Central memory CD4-positive, alpha-beta T cell (primary cell): ENCODE measurements at places on chromosomes 16 and 17.

DNA sequence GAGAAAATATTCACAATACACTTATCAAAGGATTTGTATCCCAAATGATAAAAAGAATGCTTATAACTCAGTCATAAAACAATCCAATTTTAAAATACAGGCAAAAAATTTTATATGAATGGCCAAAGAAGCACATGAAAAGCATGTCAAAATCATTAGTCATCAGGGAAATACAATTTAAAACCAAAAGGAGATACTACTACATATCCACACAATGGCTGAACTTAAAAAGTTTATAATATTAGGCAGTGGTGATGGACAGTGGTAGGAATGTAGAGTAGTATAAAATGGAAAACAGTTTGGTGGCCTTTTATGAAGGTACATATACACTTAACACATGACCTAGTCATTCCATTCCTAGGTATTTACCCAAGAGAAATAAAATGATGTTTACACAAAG is 12.2 kb downstream of the CMC2 start:
- no peak for DNase-seq

GRCh38 chr16:62869837-62870236 is 833.6 kb upstream of the CDH8 start:
- DNase-seq: no peak

DNA sequence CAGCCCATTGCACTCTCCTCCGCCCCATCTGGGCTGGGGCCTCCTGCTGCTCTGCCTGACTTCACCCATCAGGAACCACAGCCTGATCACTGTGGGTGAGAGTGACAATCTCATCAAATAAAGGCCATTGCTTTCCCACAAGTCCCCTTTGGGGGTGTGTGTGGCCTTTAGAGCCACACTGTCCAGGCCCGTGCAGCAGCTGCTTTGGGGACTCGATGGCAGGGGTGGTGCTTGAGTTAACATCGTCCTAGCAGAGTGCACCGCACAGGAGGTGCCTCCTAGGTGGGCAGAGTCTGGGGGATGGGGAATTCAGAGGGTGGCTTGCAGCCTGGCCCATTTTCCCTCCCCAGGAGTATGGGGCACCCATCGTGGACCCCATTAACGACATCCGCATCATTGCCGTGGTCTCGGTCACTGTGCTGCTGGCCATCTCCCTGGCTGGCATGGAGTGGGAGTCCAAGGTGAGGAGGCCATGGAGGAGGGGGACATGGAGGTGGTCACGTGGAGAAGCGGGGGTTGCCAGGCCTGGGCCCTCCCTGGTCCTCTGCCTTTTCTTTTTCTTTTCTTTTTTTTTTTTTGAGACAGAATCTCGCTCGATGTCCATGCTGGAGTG is 5.4 kb downstream of the SLC12A3 start:
- DNase-seq: no peak

DNA sequence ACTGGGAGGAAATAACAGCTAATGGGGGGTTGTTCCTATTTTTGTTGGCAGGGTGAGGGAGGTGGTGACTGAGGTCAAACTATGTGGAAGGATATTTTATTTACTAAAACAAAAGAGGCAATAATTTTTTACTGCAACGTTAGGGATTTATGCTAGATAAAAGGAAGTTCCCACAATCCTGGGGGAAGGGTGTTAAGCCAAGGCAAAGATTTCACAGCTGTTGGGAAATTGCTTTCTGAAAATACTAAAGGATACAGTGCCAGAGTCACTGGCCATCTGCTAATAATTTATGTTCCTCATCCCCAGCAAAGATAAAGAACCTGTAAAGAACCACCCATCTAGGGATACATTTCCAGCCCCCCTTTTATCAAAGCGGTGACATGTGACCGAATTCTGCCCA is 756.0 kb upstream of the RBFOX1 start:
- no peak for DNase-seq

GRCh38 chr16:52621651-52622050 is 74.7 kb upstream of the TOX3 start:
- DNase-seq: no peak

DNA sequence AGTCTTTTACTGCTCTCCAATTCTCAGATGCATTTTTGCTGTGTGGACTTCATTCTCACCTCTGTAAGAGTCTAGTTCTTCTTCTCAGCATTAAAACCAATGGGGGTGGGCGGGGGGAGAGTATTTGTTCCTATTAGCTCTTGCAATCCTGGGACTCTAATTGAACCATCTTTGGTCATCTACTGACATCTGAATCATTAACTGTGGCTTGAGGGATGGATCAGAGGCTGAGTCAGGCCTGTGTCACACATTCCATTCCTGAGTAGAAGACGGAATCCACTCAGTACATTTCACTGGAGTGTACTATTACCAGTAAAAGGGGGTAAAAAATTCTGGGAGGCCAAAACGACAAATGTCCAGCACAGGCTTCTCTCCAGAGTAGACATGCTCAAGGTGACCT is 12.8 kb upstream of the ZNF23 start:
- DNase-seq: no peak

- no peak for DNase-seq
These were observed 3.9 kb upstream of the SOX9 start for GRCh38 chr17:72116661-72117521.

DNA sequence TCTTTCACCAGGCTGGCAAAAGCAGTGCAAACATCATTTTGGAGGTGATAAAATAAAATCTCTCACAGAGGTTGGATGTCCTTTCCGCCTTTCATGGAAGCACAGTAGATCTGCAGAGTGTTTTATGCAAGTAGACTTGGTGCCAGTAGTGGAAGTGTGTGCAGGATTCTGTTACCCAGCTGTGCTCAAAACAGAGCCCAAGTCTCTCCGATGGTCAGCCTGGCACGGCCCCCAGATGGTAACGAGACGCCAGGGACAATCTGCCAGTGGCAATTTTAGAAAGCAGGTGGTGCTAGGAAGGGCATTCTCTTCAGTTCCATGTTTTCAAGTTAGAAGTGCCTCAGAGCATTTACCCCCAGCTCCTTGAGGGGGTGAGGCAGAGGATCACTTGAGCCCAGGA is 1.5 kb upstream of the MTHFSD start:
- no peak for DNase-seq

GRCh38 chr17:58383892-58384462 is 32.0 kb upstream of the SUPT4H1 start:
- no peak for DNase-seq

- no peak for DNase-seq
These were observed 78.8 kb upstream of the ANKFN1 start for GRCh38 chr17:56074361-56074890.

DNA sequence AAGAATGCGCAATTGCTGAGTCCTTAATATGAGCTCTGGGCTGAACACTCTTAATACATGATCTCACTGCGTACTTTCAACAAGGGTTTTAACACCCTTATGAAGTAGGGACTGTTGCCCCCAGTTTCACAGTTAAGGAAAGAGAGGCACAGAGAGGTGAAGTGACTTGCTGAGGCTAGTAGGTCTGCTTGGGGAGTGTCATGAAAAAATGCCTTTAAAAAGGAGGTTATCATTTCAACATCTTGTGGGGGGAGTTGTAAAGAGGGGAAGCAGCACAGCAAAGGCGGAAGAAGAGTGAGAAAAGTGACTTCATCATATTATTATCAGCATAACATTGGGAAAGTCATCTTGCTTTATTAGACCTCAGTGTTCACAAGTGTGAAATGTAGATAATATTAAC is 2.1 kb downstream of the CCL4L2 start:
- DNase-seq: no peak

DNA sequence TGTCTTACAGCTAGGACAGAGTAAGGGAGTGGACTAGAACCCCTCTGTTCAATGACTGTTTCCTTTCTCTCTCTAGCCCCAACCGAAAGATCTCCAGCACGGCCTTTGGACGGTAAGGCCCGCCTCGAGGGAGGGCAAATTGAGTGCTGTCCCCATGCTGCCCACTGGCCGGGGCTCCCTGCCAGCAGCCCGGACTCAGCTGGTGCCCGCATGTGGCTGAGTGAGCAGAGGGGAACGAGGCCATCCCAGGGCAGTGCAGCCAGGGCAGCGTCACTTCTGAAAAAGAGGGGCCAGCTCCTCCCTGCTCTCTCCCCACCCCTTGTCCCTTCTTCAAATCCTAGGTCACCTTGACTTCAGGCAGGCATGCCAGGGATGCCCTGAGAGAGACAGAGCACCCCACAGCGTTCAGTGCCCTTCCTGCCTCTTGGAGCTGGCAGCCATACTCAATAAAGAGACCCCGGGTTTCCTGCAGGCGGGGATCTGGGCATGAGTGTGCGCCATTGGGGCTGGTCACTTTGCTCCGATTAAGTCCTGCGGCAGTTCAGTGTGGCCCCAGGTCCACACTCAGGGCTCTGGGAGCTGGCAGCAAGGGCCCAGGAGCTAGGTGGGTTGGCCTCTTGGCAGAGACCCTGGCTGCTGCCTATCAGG is 130.9 kb downstream of the RAB11FIP4 start:
- DNase-seq: no peak

DNA sequence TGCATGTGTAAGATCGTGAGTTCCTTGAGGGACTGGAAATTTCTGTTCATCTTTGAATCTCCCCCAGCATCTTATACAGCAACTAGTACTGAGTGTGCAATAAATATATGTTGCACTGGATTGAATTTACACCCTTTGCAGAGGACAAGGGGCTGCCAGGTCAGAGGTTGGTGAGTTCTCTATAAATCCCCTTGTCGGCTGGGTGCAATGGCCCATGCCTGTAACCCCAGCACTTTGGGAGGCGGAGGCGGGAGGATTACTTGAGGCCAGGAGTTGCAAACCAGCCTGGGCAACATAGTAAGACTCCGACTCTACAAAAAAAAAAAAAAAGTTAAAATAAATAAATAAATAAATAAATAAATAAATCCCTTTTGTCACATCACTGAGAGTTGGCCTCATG is 9.4 kb upstream of the SP6 start:
- no peak for DNase-seq

- no peak for DNase-seq
These were observed 9.6 kb upstream of the MTSS2 start for GRCh38 chr16:70695331-70696070.

GRCh38 chr17:74373838-74374606 is 6.7 kb downstream of the GPR142 start:
- no peak for DNase-seq

- DNase-seq: no peak
These were observed 756 bp upstream of the MVP start for GRCh38 chr16:29819506-29819905.

- no peak for DNase-seq
These were observed 160.8 kb downstream of the SKAP1 start for GRCh38 chr17:48269209-48269608.

DNA sequence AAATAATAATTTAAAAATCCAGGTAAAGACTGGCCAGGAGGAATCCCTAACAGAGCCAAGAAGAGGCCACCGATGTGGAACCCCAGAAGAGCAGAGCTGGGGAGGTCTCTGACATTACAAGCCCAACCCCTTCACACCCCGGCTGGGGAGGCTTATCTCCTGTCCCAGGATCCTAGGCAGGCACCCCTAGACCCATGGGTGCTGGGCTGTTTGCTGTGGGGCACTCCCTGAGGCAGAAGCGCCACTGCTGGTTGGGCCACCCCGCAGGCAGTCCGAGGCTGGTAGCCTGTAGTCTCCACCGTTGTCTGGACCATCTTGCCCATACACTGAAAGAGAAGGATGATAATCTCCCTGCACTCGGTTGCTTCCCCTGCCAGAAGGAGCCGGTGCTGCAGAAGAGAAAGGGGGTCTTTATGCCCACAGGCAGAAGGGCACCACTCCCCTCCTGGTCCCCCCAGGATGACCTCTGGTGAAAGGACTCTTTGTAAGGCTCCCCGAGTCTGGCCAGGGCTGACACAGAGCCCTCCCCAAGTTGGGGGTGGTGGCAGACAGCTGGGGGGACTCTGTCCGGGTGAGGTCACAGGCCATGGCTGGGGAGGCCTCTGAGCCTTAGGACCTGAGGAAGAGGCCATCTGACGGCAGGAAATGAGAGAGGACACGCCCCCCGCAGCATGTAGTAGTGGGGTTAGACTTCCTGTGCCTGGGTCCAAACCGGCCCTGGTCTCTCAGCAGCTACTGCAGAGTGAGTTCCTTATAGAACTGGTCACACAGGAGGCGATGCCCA is 34.2 kb downstream of the CFAP20 start:
- DNase-seq: no peak

DNA sequence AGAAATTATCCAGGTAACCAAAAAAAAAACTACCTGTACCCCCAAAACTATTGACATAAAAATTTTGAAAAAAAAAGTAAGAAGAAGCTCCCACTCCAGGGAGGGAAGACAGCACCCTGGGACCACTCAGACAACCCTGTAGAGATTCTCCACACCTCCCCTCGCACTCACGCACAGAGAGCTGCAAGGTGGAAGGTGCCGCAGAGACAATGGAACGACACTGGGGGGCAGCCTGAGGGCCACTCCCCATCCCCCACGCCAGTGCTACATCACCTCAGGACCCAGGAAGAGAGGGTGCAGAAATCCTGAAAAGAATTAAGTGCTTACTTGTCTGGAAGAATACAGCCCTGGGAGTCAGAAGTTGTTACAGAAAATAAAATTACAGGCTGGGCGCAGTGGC is 5.2 kb upstream of the CD79B start:
- DNase-seq: no peak

- no peak for DNase-seq
These were observed 25.4 kb downstream of the TMEM114 start for GRCh38 chr16:8564934-8565345.

GRCh38 chr17:30337393-30337999 is 3.6 kb upstream of the TMIGD1 start:
- DNase-seq: no peak

DNA sequence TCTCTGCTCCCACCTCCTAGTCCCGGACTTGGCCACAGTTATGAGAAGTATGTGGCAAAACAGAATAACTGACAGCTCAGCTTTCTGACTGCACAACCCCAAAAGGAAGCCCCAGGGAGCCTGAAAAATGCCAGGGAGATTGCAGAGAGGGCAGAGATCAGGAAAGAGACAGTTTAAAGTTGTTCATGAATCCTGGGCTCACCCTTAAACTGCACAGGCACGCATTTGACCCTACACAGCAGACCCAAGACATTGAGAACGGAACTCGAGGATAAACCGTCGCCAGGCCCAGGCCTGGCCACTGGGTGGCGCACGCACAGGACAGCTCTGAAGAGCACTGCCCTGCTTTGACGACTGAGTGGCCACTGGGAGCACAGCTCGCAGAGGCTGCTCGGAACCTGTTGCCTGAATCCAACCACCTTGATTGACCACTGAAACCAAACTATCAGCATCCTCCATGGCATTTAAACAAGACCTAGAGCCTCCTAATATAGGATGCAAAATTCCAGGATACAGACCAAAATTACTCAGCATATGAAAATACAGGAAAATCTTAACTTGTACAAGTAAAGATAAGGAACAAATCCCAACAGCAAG is 114.0 kb downstream of the C16orf95 start:
- DNase-seq: no peak

- DNase-seq: no peak
These were observed 17.4 kb upstream of the RASD1 start for GRCh38 chr17:17513626-17514025.

DNA sequence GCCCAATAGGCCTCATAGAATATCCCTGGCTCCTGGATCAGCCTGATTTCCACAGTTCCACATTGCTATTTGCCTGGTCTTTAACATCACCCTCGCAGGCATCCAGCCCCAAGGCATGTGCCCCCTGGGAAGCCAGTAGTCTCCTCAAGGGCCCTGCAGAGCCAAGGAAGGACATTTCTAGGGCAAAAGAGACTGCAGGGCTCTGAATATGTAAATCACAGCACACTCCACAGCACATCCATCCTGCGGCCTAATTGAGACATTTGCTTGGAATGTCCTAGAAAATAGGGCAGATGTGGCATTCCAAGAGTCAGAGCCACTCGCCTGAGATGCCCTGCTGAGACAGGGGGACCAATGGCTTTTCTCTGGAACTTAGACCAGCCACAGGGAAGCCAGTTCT is 11.4 kb upstream of the C16orf78 start:
- DNase-seq: no peak
